ENCODE measurements at places on chromosomes 7 and 10.

- peak; percentile 16 for DNase-seq
Measured at GRCh38 chr10:30392564-30392990, 41.4 kb upstream of the MAP3K8 start.

- DNase-seq: no peak
Measured at GRCh38 chr10:93357680-93358079, 124.5 kb downstream of the MYOF start.

- DNase-seq: no peak
Measured at GRCh38 chr7:132240821-132241422, 335.3 kb downstream of the PLXNA4 start.

- no peak for DNase-seq
Measured at GRCh38 chr10:28926932-28927331, 249.6 kb downstream of the BAMBI start.

DNA sequence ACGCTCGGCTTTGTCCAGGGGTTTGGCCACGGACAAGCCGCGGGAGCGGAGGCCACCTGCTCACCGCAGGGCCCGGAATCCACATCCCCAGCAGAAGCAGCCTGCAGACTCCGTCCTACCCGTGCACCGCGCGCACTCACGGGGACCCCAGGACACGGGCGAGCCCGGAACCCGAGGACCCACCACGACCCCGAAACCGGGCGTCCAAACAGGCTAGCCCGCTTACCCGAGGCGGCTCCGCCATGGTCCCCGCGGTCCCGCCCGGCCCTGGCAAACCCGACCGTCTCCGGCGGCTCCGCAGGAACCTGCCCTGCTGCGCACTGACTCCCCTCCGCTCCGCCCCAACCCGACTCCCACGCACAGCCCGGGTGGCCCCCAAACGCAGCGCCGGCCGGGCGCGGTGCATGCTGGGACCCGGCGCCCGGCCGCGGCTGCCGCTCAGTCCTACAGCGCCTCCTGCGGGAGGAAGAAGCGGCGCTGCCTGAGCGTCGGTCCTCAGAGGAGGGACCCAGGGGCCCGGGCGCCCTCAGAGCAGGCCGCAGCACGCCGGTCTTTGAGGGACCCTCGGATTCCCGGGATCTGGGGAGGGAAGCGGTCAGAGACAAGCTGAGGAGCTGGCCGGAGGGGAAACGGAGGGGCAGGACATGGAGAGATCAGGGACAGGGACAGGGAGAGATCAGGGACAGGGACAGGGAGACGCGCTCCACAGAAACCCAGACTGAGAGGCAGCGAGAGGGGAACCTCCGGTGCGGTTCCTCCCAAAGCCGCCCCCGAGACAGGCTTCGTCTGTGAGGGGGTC is at the start of gene ZNF786:
TSS of gene ZNF786 (minus strand) at position 322 of the 799 bp plus-strand sequence. CDS start at position 244, 78 bp downstream.
- DNase-seq: peak; percentile 79

DNA sequence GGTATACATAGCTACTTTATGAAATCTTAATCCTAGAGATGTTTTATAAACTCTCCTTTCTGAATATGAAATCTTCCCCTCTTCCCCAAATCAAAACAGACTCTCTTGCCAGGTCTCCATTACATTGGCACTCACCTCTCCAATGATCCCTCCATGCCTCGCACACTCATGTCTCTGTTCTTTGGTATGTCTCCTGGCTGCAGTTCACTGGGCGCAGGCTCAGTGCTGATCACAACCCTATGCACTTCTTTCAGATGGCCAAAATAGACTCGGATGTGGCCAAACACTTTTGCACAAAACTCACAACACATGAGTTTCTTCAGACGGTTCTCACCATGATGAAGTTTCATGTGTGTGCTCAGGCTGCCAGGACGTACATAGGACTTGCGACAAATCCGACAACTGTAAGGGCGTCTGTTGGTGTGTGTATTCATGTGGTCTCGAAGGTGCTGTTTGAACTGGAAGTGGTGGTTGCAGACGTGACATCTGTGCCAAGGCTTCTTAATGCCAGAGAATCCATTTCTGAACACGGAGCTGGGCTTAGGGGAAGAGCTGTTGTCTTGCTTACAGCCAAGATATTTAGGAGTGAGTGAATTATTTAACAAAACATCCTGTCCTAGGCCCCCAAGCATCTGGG is 183.2 kb downstream of the ZNF438 start:
- no peak for DNase-seq

DNA sequence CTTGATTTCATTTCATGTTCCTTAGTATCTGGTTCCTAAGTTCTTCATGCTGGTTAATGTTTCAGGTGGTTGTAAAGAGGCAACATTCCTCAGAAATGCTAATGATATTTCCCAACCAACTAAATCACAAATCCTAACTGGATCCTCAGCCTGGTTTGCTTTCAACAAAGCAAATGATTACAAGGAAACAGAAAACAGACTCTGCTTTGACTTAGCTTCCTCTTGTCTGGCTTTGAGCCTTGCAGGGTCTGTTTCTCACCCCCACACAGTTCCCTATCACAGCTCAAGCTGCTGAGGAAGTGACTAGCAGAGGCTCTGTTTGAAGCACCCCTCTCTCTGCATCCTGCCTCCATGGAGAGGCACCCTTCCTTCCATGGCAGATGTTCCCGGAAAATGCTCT is 130.2 kb upstream of the CTTNBP2 start:
- no peak for DNase-seq

GRCh38 chr7:80771523-80771922 is 133.1 kb downstream of the CD36 start:
- DNase-seq: no peak

DNA sequence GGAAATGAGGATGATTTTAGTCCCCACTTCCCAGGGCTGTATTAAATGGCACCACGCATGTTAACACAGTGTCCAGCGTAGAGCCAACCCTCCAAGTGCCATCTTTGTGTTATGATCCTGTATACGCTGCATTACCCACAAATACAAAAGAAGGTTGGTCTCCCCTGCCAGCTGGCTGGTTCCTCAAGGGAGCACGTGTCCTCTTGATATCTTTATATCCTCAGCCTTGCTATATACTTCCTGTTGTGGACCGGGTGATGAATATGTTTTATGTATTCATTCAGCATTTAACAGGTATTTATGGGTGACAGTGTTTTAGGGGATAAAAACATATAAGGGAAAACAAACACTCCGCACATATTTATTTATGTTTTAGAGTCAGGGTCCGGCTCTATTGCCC is 23.2 kb upstream of the PRRT4 start:
- DNase-seq: no peak
